LHCN-M2 (cell line): ENCODE measurements at places on chromosomes 16 and 17.

GRCh38 chr17:50181591-50182560 is 16.1 kb downstream of the SGCA start:
- DNase-seq = peak; percentile 95

GRCh38 chr17:5485270-5486205 is at the start of gene DERL2:
Gene DERL2, minus strand, starts transcription at chr17:5486178. Its CDS starts 17 bp downstream, at chr17:5486161.
- DNase-seq = peak; percentile 57

GRCh38 chr16:73124665-73125375 is 76.9 kb upstream of the ZFHX3 start:
- DNase-seq = no peak

GRCh38 chr17:77746896-77747554 is 211.5 kb upstream of the TNRC6C start:
- DNase-seq = no peak
